ENCODE measurements at places on chromosomes 1 and 21.

DNA sequence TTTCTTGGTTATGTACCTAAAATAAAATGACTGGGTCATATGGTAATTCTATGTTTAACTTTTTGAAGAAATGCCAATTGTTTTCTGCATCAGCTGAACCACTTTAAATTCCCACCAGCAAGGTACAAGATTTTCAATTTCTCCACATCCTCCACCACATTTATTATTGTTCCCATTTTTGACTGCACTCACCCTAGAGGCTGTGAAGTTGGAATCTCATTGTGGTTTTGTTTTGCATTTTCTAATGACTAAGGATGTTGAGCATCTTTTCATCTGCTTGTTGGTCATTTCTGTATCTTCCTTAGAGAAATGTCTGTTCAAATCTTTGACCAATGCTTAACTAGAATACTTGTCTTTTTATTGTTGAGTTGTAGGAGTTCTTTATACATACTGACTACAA, 72.5 kb downstream of the ASTN1 start:
- no peak for DNase-seq

GRCh38 chr21:44750675-44751025, 39.3 kb upstream of the TSPEAR start:
- no peak for DNase-seq

DNA sequence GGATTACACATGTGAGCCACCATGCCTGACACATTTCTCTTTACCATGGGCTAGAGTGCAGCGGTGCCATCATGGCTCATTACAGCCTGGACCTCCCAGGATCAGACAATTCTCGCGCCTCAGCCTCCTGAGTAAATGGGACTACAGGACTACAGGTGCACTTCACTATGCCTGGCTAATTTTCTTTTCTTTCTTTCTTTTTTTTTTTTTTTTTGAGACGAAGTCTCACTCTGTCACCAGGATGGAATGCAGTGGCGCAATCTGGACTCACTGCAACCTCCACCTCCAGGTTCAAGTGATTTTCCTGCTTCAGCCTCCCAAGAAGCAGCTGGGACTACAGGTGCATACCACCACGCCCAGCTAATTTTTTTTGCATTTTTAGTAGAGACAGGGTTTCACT, 14.8 kb upstream of the KIF1B start:
- DNase-seq = no peak

GRCh38 chr1:228935855-228936727, 200.8 kb downstream of the RHOU start:
- no peak for DNase-seq
